Ovary (tissue), 10 donors: ENCODE measurements at places on chromosomes 11 and 22. TPM values are rescaled to one million over a fixed set of nuclear protein-coding genes. Genes with fewer than 3 reads are reported as not detected.

Gene OR2AG1
- total RNA-seq: not detected

Gene ANGPTL5
- 17.8 TPM for total RNA-seq

Gene FAM227A
- total RNA-seq: 7.4 TPM

Gene SBF2
- total RNA-seq: 52.6 TPM

Gene RAB30
- 24.1 TPM for total RNA-seq

Gene NAP1L4
- 109 TPM for total RNA-seq

Gene FAM111B
- total RNA-seq: 0.42 TPM

Gene F2
- 0.12 TPM for total RNA-seq

DNA sequence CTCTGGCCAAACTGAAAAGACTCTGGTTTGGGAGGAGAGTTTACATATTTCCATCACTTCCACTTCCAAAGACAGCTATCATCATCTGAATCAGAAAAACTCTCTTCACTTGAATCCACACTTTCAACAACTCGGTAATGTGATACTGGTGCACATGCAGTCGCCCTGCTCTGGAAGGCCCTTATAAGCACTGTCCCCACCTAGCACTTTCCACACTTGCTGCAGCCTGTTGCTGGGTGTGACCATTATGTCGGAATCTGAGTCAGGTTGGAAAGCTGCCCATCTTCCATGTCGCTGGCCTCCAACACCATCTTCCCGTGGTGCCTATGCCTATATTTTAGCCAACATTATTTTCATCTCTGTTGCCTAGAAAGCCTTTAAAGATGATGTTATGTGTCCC is 1.1 kb upstream of the OR10A5 start:
- H3K36me3 ChIP-seq: no peaks in the 10 kb centered on the region
- H3K4me3 ChIP-seq: no peak overlapping the region
- no peaks in the 10 kb centered on the region for H3K27me3 ChIP-seq
- no peak for DNase-seq

- H3K36me3 ChIP-seq: no peaks in the 10 kb centered on the region
- no peak overlapping the region for H3K27ac ChIP-seq
- H3K4me1 ChIP-seq: no peaks in the 10 kb centered on the region
- no peak for DNase-seq
Measured at GRCh38 chr11:117127171-117127901, 16.8 kb upstream of the PAFAH1B2 start.

GRCh38 chr11:121547574-121547973 is 94.8 kb upstream of the SORL1-AS1 start:
- H3K4me1 ChIP-seq: no peaks in the 10 kb centered on the region
- DNase-seq: no peak
- H3K27ac ChIP-seq: no peak overlapping the region

DNA sequence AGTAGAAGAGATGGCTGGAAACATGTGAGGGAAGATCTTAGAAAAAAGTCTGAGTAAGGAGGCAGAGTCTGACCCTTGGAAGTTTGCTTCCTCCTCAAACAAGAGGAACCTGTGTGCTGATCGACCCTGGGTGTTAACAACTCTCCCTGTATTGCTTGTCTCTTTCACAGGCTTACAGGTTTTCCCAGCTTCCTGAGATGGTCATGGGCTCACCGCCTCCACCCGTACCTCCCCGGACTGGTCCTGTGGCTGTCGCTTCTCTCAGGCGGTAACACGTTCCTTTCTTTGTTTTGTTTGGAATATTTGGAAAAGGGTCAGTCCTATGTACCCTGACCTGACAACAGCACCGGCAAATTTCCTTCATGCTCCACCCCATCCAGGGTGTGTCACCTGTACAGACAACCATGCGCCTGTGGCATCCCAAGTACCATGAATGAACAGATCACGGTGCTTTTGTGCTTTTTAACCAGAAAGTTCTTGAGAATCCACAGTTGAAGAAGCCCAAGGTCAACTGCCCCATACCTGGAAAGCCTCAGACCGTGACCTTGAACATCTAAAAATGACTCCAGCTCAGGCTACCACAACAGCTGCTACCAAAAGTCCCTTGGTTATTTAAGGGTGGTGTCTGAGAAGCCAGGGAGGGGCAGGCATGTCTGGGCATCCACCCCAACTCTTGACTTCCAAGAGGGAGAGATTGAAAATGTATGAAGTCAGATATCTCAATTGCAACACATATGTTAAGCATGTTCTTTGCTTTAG is 44.6 kb downstream of the C11orf91 start:
- no peak overlapping the region for H3K4me3 ChIP-seq
- peaks cover 1% of the 10 kb centered on the region for H3K4me1 ChIP-seq
- no peak overlapping the region for H3K27ac ChIP-seq
- no peak for DNase-seq
- H3K27me3 ChIP-seq: no peaks in the 10 kb centered on the region

- no peaks in the 10 kb centered on the region for H3K4me1 ChIP-seq
- H3K27me3 ChIP-seq: no peaks in the 10 kb centered on the region
- no peak for DNase-seq
- no peak overlapping the region for H3K4me3 ChIP-seq
Measured at GRCh38 chr11:106327134-106327533, 249.7 kb downstream of the AASDHPPT start.

DNA sequence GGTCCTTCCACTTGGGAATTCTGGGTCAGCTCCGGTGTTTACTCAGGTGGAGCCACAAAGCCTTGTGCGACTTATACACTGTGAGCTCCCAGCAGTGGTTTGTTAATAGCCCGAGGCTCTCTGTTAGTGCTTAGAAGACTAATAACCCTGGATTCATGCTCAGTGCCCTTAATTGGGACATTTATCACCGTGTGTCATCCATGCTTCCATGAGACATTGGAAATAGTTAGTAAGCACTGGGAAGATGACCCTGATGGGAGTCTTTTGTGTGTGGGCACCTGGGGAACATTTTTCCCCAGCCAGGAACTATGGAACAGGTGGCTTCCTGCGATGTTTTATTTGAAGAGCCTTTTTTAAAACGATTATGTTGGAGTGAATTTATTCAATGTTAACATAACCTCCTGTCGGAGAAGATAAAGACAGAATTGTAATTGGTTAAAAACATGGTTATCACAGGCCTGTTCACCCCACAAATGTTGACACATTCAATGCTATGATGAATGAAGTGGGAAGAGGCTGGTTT is 188.9 kb downstream of the MYO18B start:
- DNase-seq: no peak
- H3K36me3 ChIP-seq: no peaks in the 10 kb centered on the region

- no peaks in the 10 kb centered on the region for H3K27me3 ChIP-seq
- no peak overlapping the region for H3K4me3 ChIP-seq
- no peaks in the 10 kb centered on the region for H3K36me3 ChIP-seq
- H3K27ac ChIP-seq: no peak overlapping the region
Measured at GRCh38 chr11:81070948-81071347, 1630.1 kb upstream of the TENM4 start.

DNA sequence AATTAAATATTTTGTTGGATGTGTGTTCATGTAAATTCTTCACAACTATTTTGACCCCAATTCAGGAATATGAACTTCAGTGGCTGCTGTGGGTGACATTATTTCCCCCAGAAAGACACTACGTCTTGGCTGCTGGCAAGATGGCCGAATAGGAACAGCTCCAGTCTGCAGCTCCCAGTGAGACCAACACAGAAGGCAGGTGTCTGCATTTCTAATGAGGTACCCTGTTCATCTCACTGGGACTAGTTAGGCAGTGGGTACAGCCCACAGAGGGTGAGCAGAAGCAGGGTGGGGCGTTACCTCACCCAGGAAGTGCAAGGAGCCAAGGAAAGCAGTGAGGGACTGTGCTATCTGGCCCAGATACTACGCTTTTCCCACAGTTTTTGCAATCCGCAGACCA is 65.3 kb downstream of the ZBTB44 start:
- H3K4me3 ChIP-seq: no peak overlapping the region
- H3K27ac ChIP-seq: no peak overlapping the region
- H3K36me3 ChIP-seq: no peaks in the 10 kb centered on the region
- DNase-seq: no peak

DNA sequence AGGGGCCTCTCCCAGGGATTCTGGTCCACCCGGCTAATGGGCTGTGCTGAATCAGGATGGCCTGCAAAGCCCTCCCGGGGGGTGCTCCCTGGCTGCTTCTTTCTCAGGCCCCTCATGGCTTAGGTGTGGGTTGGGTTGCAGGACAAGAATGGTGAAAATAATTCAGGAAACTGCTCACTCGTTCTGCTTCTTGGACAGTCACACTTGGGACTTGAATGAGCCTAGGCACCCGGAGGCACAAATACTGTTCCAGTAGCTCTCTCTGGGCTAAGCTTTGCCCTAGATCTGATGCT is 83.2 kb downstream of the TRIM29 start:
- no peak overlapping the region for H3K4me3 ChIP-seq
- no peak for DNase-seq
- no peaks in the 10 kb centered on the region for H3K36me3 ChIP-seq
- H3K27ac ChIP-seq: no peak overlapping the region
- no peaks in the 10 kb centered on the region for H3K27me3 ChIP-seq
- H3K4me1 ChIP-seq: no peaks in the 10 kb centered on the region

GRCh38 chr11:106608677-106609076 is 409.6 kb downstream of the GUCY1A2 start:
- no peak overlapping the region for H3K27ac ChIP-seq
- H3K36me3 ChIP-seq: no peaks in the 10 kb centered on the region
- no peak for DNase-seq
- no peaks in the 10 kb centered on the region for H3K4me1 ChIP-seq

DNA sequence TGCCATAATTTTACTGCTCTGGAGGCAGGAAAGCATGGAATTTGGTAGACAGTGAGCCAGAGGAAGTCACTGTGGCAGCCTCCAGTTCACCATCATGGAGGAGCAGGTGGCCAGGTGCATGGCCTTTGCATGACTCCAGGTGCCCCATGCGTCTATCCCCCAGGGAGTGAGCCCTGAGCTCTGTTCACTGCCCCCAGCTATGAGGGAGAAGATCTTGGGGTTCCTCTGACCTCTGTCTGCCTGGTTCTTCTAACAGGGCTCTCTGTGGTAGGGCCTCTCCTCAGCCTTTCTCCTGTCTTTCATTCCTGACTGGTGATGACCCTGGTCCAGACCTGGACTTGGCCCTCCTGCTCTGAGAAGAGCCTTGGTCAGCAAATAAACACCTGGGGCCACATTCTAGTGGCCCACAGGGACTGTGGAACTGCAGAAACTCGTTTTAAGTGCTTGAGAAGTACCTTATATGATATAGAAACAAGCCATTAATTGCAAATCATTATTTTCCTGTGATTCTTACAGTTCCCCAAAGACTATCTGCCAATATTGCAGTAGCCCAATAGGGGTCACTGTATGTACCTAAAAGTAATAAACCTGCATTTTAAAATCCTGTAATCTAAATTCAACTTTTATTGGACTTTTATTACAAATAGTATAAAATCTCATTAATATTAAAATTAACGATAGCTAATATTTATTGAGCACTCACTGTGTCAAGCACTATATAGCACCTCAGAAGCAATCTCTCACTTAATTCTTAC is 120.0 kb upstream of the SYT13 start:
- no peaks in the 10 kb centered on the region for H3K36me3 ChIP-seq
- no peaks in the 10 kb centered on the region for H3K4me1 ChIP-seq
- no peak overlapping the region for H3K27ac ChIP-seq
- H3K4me3 ChIP-seq: no peak overlapping the region
- DNase-seq: no peak

DNA sequence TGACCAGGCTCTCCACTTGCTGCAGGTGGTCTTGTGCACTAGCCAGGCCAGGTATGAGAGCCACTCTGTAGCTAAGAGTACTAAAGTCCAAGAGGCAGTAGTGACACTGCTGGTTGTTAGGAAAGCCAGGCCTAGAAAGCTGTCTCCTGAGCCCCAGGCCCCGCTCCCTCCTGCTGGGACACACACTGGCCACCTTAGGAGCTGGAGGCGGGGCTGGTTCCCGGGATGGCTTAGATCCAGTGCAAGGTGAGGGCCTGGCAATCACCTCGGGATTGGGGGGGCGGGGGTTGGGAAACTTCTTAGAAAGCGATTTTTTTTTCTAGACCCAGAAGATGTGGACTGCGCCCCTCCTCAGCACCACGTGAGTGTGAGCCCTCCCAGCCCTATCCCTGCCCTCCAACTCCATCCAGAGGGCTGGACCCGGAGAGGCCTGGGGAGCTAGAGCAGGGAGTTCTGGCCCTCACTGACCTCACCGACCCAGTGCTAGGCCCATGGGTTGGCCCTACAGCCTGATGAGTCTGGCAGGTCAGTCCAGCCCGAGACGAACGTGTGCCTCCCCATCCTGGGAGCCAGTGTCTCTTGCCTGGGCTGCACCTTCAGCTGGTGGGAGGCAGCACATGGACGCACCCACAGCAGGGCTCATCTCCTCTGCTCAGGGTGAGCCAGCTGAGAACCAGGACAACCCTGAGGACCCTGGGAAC is 18.1 kb downstream of the SLC37A2 start:
- DNase-seq: peak; percentile 21
- H3K36me3 ChIP-seq: no peaks in the 10 kb centered on the region
- no peaks in the 10 kb centered on the region for H3K27me3 ChIP-seq

DNA sequence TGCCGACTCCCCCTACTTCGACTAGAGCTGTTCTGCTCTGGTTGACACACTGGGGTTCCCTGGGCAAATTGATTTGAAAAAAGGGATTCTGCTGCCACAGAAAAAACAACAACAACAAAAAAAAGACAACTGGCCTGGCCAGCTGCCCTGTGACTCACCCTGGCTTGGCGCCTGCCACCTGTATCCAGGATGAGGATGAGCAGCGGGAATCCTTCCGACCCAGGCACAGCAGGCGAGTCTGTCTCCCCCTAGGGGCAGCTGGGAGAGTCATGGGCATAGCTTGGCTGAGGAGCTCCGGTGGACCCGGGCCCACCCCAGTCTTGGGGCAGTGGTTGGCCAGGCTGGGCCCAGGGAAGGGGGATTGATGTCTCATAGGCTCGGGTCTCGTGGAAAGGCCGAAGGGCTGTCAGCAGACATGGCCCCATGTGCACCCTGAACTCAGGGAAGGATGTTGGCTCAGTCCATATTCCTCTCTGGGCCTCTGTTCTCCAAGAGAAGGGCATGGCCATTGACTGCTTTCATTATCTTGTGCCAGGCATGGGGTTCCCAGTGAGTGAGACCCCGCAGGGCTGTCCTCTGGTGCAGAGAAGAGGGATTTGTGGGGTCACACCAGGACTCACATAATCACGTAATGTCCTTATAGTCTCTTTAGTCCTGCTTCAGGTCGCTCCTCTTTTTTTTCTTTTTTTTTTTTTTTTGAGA is 10.4 kb upstream of the SUN2 start:
- H3K36me3 ChIP-seq: no peaks in the 10 kb centered on the region
- no peaks in the 10 kb centered on the region for H3K27me3 ChIP-seq
- no peak overlapping the region for H3K27ac ChIP-seq
